ENCODE measurements at places on chromosomes 11 and 22. TPM values are rescaled to one million over a fixed set of nuclear protein-coding genes. Genes with fewer than 3 reads are reported as not detected.

GRCh38 chr11:127006311-127006710 is 5.7 kb upstream of the KIRREL3 start:
- no peak for DNase-seq

- no peak for DNase-seq
These were observed 15.7 kb downstream of the DMC1 start for GRCh38 chr22:38554281-38554680.

Gene LRRC51
- 4.9 TPM for total RNA-seq

DNA sequence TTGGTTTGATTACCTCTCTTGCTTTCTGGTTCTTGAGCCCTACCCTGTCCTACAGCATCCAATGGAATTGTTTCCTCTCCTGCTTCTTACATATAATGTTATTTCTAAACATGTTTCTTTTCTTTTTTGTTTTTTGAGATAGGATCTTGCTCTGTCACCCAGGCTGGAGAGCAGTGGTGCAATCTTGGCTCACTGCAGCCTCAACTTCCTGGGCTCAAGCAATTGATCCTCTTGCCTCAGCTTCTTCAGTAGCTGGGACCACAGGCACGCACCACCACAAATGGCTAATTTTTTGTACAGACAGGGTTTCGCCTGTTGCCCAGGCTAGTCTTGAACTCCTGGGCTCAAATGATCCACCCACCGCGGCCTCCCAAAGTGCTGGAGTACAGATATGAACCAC is 105.9 kb downstream of the SGSM3 start:
- no peak for DNase-seq

- no peak for DNase-seq
These were observed 319.2 kb upstream of the API5 start for GRCh38 chr11:42992594-42992993.

DNA sequence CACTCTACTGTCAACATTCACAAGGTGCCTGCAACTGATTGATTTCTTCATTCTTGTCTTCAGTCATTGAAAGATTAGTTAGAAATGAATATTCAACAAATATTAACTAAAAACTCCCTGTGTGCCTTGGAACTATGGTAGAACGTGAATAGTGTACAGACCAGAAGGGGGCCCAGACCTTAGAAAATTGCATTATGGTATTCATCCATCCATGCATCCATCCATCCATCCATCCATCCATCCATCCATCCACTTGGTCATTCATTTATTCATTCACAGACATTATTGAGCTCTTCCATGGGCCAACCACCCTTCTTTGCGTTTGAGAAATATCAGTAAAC is 10.2 kb upstream of the ACCSL start:
- DNase-seq, result no peak

DNA sequence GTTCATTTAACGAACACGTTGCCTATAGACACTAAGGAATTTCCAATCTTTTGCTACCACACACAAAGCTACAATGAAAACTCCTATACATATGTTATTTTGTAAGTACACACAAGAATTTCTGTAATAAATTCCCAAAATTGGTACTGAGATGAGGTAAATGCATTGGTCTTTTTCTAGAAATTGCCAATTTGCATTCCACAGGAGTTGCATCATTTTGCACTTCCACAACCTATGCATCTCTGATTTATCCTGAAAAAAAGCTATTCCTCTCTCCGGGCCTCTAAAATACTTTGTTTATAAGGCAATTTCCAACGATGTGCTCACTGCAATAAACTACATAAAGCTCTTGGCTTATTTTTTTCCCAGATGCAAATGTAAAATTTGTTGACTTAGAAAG is 24.9 kb downstream of the IMMP1L start:
- DNase-seq, result no peak

DNA sequence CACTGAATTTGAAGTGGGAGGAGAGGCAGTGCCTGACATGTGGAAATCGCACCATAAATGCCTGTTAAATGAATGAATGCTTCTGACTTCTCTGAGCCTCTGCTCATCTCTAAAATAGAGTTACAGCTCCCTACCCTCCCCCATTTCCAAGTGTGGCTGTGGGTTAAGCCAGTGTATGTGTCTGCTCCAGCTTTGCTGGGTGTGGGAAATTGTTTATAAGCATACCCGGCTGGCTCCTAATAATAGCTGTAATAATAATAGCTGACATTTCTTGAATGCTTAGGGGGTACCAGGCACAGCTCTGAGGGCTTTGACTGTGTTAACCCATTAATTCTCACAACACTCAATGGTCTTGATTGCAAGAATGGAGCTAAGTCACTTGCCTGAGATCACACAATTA is 7.0 kb upstream of the FCHSD2 start:
- no peak for DNase-seq

Gene ZNHIT2
- 10.7 TPM for total RNA-seq

DNA sequence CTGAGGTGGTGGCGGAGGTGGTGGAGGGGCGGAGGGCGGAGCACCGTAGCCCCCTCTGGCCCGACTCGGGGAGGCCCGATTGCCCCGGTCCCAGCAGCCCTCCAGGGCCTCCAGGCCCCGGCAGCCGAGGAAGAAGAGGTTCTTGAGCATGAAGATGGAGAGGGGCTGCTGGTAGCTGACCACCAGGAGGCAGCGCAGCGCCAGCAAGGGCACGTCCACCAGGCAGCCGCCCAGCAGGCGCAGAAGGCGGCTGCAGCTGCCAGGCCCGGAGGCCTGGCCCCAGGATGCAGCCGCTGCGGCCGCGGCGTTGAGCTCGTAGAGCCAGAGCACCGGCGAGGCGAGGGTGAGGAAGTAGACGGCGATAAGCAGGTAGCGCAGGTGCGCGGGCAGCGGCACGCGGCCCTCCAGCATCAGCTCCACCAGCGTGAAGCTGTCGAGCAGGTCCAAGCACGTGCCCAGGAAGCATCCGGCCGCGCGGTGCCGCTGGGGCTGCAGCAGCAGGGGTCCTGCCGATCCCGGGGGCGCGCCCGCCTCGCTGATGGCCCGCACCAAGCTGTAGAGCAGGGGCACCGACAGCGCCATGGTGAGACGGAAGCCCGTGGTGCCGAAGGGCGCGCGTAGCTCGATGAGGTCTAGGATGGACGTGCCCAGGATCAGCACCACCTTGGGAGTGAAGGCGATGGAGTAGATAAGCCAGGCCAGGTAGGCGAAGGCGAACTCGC is 1.5 kb downstream of the TMEM121B start:
- DNase-seq, result peak; percentile 80

Gene BIK
- total RNA-seq, result not detected
